Tibial nerve (tissue), 4 donors: ENCODE measurements at places on chromosomes 2 and 18. TPM values are rescaled to one million over a fixed set of nuclear protein-coding genes. Genes with fewer than 3 reads are reported as not detected.

Gene MAP3K19
- not detected for total RNA-seq

Gene IL18RAP
- 3.9 TPM for total RNA-seq

GRCh38 chr18:76615065-76615733, 120.2 kb upstream of the ZNF516 start:
- DNase-seq = no peak

DNA sequence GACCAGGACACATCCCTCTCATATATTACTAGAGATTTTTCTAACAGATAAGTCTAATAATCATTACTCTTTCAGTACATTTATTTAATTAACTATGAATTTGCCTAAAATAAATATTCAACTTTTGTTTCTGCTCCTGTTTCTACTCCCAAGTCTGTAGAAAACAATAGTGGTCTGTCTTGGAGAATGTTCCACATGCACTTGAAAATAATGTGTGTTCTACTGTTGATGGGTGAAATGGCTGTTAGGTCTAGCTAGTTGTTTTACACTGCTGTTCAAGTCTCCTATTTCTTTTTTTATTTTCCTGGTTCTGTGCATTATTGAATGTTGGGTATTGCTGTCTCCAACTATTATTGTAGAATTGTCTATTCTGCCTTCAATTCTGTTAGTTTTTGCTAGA, 47.2 kb downstream of the SPOPL start:
- no peak for DNase-seq

Gene ABCG8
- not detected for total RNA-seq

- no peak for DNase-seq
These were observed 40.5 kb downstream of the ANTXR1 start for GRCh38 chr2:69053416-69053965.

GRCh38 chr2:39408351-39409136, 28.5 kb downstream of the MAP4K3 start:
- DNase-seq = no peak

GRCh38 chr2:153059338-153060052, 341.1 kb downstream of the ARL6IP6 start:
- no peak for DNase-seq

DNA sequence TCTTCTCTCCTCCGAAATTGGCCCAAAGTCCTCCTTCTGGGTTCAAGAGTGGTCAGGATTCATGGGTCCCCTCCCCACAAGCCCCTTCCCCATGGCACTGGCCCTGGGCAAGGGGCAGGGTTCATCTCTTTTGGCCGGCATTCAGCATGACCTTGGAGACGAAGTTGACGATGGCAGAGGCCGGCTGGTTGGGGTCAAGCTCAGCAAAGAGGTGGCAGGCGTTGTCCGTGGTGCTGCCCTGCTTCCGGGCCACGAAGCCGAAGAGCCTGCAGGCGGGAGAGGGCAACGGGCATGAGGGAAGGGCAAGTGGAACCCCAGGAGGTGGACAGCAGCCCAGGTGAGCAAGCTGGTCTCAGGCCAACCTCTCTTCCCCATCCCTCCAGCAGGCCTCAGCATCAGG, 198.5 kb downstream of the TNS1 start:
- DNase-seq = no peak

DNA sequence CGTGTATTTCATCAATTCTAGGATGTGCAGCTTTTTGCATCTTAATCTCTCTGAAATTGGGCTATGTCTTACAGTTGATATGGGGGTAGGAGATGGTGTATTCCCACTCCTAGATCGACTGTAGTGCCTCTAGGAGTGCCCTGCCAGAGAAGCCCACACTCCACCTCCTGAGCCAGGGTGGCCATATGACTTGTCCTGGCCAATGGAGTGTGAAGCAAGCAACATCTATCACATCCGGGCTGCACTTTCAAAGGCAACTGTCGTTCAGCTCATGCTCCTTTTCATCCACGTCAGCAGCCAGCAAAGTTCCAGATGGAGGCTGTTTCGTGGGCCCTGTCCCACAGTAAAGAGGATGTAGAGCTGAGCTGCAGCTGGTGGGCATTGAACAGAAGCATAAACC, 149.4 kb upstream of the SLC1A4 start:
- no peak for DNase-seq

Gene PLA2R1
- 11.1 TPM for total RNA-seq
